NB4 (cell line): ENCODE measurements at places on chromosomes 13 and 19.

- DNase-seq, result peak; percentile 44
Observed at GRCh38 chr19:38142176-38143035, 81.6 kb downstream of the DPF1 start.

- peak; percentile 62 for DNase-seq
Observed at GRCh38 chr19:15197275-15197941, 3.4 kb downstream of the NOTCH3 start.

DNA sequence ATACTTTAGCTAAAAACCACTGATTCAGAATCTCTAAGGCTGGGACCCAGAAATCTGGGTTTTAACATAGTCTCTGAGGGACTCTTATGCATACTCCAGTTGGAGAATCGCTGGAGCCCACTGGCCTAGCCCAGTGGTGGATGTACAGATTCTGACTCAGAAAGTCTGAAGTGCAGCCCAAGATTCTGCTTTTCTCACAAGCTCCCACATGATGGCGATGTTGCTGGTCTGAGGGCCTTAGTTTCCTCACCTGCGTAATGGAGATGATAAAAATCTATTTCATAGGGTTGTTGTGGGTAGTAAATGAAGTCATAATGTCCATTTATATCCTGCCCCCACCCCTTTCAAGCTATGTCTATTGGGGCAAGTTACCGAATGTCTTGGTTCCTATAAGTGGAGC lies 7.7 kb upstream of the CDADC1 start:
- peak; percentile 64 for DNase-seq

GRCh38 chr19:1616875-1617274 lies 11.6 kb upstream of the UQCR11 start:
- no peak for DNase-seq

DNA sequence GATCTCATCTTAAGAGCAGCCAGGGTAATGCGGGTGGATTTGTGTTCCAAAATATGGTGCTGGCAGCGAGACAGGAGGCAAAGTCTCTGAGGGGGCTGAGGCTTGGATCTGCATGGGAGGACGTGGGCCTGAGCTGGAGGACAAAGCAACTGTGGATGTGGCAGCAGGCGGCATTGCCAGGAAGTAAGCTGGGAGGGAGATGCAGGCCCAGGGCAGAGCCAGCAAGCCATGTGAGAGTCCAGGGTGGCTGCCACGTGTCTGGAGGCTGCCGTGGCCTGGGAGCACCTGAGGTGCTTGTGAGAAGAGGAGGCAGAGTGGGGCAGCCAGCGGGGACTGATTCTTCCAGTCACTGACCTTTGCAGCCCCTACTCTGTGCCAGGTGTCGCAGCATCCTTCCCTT lies 52.0 kb downstream of the DPF1 start:
- DNase-seq, result no peak

GRCh38 chr19:7738023-7738422 lies 6.1 kb upstream of the CLEC4G start:
- DNase-seq, result no peak

GRCh38 chr13:77372275-77372674 lies 45.4 kb upstream of the MYCBP2 start:
- DNase-seq, result peak; percentile 49

GRCh38 chr13:35479038-35479492 lies 2.6 kb upstream of the MAB21L1 start:
- DNase-seq, result no peak

- DNase-seq, result no peak
Observed at GRCh38 chr13:112034231-112034630, 32.7 kb upstream of the SOX1 start.

DNA sequence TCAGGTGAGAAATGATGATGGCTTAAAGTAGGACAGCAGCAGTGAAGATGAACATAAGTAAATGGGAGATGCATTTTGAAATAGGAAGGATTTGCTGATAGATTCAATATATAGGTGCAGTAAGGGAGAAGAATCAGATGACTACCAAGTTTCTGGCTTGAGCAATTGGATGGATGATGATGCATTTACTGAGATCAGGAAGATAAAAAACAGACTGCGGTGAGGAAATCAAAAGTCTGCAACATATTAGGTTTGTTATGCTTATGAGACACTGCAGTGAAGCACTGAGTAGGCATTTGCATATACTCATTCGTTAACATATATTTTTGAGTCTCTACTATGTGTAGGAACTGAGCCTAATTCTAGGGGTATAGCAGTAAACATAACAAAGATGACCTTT lies 184.2 kb downstream of the LACC1 start:
- DNase-seq, result no peak

DNA sequence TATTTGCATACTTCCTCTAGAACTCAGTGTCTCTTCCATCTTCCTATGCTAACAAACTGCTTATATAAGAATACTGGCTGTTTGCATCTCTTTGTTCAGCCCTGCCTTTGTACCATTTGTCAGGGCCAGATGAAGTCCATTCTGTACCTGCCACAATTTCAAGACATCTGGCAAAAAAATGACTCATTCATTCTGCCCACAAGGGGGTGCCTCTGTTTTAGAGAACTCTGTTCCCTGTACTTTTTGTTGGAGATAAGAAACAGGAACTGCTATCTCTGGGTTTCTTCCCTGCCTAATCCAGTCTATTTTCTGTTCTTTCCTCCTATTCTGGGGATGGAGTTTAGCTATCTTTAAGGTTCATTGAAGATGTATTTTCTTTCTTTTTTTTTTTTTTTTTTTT lies 23.0 kb downstream of the ZNF568 start:
- DNase-seq, result peak; percentile 23

DNA sequence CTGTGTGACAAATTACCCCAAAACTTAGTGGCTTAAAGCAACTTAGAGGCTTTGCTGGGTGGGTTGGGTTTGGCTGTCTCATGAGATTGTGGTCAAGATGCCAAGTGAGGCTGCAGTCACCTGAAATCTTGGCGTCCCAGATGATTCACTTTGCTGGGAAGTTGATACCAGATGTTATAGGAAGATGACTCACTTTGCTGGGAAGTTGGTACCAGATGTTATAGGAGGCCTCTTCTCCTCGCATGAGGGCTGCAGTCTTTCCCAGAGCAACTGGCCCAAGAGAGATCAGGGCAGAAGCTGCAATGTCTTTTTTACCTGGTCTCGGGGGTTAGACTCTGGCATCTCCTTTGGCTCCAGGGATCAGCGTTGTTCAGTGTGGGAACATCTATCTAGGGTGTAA lies 16.8 kb downstream of the TEX29 start:
- DNase-seq, result no peak
